Skin of body (tissue), 3 donors: ENCODE measurements at places on chromosomes 3 and 15. TPM values are rescaled to one million over a fixed set of nuclear protein-coding genes. Genes with fewer than 3 reads are reported as not detected.

Gene GP9
- 0.49 TPM for total RNA-seq

Gene GOLGA8K
- total RNA-seq = 0.30 TPM

Gene ST3GAL6
- total RNA-seq = 11.2 TPM

Gene BSN
- total RNA-seq = 0.39 TPM

Gene AGTR1
- total RNA-seq = 39.6 TPM

Gene EAF1
- 14.8 TPM for total RNA-seq

Gene TMEM39A
- 46.2 TPM for total RNA-seq

Gene CFAP100
- total RNA-seq = not detected

Gene MASP1
- total RNA-seq = 26.5 TPM

Gene MYRIP
- 0.99 TPM for total RNA-seq

Gene GNB5
- total RNA-seq = 8.9 TPM

Gene COL6A5
- 0.30 TPM for total RNA-seq

Gene GNAT1
- total RNA-seq = 0.20 TPM

Gene CEMIP
- 6.5 TPM for total RNA-seq

Gene A4GNT
- total RNA-seq = not detected

Gene LNP1
- 3.4 TPM for total RNA-seq

Gene METTL6
- total RNA-seq = 24.9 TPM

Gene TBCCD1
- total RNA-seq = 13.9 TPM

Gene NR1I2
- total RNA-seq = 0.10 TPM

Gene STRA6
- total RNA-seq = 0.49 TPM

Gene GP5
- 0.39 TPM for total RNA-seq

Gene VIPR1
- 10.1 TPM for total RNA-seq
